ENCODE measurements at places on chromosomes 16 and 17.
A peak's percentile ranks its signal among the peaks of the same experiment; 100 is the strongest.

GRCh38 chr16:75000481-75001081 is 1.8 kb downstream of the ZNRF1 start:
- peaks cover 45% of the 10 kb centered on the region for H3K4me1 ChIP-seq
- H3K27ac ChIP-seq = peak overlapping the region; percentile 74
- H3K36me3 ChIP-seq = peaks cover 16% of the 10 kb centered on the region
- peak overlapping the region; percentile 87 for H3K4me3 ChIP-seq

DNA sequence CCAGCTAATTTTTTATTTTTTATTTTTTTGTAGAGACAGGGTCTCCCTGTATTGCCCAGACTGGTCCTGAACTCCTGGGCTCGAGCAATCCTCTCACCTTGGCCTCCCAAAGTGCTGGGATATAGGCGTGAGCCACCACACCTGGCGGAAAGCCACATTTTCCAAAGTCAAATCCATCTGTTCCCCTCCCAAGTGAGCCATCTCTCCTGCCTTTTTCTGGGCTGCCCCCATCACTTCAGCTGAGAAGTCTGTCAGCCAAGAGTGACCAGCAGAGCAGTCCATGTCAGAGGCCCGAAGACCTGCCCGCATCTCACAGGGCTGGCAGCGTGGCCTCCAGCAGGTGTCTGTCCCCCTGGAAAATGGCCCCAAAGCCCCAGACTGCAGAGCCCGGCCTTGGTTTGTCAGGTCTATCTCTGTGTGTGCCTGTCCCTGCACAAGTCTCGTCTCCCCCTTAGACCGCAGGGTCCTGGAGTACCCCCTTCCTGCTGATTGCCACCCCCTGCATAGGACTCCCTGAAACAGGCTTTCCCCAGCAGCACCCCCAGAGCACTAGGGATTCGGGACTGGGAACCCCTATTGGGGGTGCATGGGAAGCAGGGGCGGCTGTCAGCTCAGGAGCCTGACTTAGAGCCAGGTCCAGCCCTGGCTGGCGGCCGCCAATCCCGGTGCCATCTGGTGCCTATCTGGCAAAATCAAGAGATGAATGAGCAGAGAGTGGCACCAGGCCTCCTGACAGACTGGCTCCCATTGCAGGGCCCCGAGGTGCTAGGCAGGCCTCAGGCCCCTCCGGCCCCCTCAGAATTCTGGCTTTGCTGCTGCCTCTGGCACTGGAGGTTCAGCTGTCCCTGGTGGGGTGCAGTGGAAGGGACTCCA is 7.8 kb downstream of the TTYH2 start:
- H3K27me3 ChIP-seq = no peaks in the 10 kb centered on the region
- H3K4me1 ChIP-seq = peaks cover under 1% of the 10 kb centered on the region
- no peak overlapping the region for H3K27ac ChIP-seq
- DNase-seq = no peak
- no peak overlapping the region for H3K4me3 ChIP-seq

DNA sequence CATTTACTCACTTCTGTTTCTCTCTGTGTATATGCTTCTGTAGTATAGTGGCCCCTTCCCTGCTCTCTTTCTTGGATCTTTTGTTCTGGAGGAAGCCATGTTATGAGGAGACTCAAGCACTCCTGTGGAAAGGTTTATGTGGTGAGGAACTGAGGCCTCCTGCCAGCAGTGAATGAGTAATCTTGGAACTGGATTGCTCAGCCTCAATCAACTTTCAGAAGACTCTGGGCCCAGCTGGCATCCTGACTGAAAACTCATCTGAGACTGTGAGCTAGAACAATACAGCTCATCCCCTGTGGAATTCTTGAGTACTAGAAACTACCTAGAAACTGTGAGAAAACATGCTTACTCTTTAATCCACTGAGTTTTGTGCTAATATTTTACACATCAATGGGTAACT is 133.1 kb upstream of the ZKSCAN2 start:
- H3K4me1 ChIP-seq = peaks cover 2% of the 10 kb centered on the region
- H3K27ac ChIP-seq = no peak overlapping the region
- peak; percentile 16 for DNase-seq
- peaks cover 15% of the 10 kb centered on the region for H3K27me3 ChIP-seq
- no peak overlapping the region for H3K4me3 ChIP-seq

DNA sequence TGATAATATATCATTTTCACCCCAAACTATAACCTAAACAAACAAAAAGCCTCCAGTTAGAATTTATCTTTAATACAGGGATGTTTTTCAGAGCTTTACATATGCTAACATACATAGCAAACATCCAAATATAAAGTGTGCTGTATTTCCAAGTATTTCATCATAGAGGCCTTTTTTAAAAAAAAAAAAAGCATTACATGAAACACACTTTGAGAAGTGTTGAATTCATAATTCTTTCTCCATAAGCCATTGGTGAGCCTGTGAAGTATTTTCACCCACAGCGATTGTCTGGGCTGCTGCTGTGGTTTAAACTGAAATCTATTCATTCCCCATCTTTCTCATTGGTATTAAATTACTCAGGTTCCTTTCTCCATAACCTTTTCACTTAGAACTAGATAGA is 503.4 kb upstream of the CDH8 start:
- H3K4me3 ChIP-seq = no peak overlapping the region
- DNase-seq = no peak
- no peaks in the 10 kb centered on the region for H3K4me1 ChIP-seq
- H3K36me3 ChIP-seq = no peaks in the 10 kb centered on the region

GRCh38 chr16:23807028-23807427 is 28.8 kb upstream of the PRKCB start:
- no peak overlapping the region for H3K4me3 ChIP-seq
- no peaks in the 10 kb centered on the region for H3K27me3 ChIP-seq
- no peak overlapping the region for H3K27ac ChIP-seq
- no peak for DNase-seq
- H3K4me1 ChIP-seq = peaks cover 12% of the 10 kb centered on the region

DNA sequence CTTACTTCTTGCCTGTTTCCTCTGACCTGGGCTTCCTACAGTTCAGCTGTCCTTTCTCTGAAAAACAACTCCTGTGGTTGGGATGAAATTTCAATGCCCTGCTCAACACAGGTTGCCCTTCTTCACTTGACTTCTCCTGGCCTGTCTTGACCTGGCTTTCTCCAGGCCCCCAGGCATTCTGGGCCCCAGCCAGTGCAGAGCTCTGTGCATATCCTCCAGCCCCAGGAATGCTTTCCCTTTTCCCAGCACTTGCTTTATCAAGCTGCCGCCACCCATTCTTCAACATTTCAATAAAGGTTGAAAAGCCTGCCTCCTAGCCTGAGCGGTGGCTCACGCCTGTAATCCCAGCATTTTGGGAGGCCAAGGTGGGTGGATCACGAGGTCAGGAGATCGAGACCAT is 10.8 kb downstream of the ODAD4 start:
- DNase-seq = no peak
- no peaks in the 10 kb centered on the region for H3K4me1 ChIP-seq
- no peak overlapping the region for H3K27ac ChIP-seq
- no peak overlapping the region for H3K4me3 ChIP-seq
- H3K27me3 ChIP-seq = no peaks in the 10 kb centered on the region

GRCh38 chr17:56880133-56880532 is 33.7 kb downstream of the TRIM25 start:
- no peak overlapping the region for H3K27ac ChIP-seq
- H3K4me3 ChIP-seq = no peak overlapping the region
- peaks cover under 1% of the 10 kb centered on the region for H3K36me3 ChIP-seq
- H3K27me3 ChIP-seq = peaks cover 2% of the 10 kb centered on the region

- peaks cover 2% of the 10 kb centered on the region for H3K27me3 ChIP-seq
- H3K4me3 ChIP-seq = no peak overlapping the region
- H3K27ac ChIP-seq = no peak overlapping the region
- no peak for DNase-seq
- H3K4me1 ChIP-seq = no peaks in the 10 kb centered on the region
Observed at GRCh38 chr16:55072976-55073375, 142.3 kb downstream of the IRX5 start.

DNA sequence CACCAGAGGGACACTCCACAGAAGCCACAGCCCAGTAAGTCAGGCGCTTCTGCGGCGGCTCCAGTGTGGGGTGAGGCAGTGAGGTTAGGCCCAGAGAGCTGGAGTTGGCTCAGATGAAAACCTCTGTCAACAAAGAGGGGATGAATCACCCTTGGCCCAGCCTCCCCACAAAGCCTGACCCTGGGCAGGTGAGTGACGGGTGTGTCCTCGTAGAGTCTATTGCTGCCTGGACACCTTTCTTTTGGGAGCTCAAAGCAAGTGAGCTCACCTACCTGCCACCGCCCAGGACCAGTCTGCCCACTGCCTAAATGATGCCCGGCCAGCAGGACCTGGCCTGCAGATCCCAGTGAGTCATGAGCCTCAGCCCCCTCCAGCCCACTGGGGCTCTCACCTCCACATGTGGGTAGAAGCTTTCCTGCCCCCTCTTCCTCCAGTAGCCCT is 24.9 kb upstream of the DBNDD1 start:
- peaks cover 8% of the 10 kb centered on the region for H3K27me3 ChIP-seq
- H3K36me3 ChIP-seq = peaks cover 3% of the 10 kb centered on the region
- H3K4me3 ChIP-seq = no peak overlapping the region

- peaks cover 4% of the 10 kb centered on the region for H3K27me3 ChIP-seq
- no peak overlapping the region for H3K27ac ChIP-seq
- peaks cover 3% of the 10 kb centered on the region for H3K4me1 ChIP-seq
- DNase-seq = no peak
Observed at GRCh38 chr17:47995241-47995935, 24.5 kb downstream of the CDK5RAP3 start.

DNA sequence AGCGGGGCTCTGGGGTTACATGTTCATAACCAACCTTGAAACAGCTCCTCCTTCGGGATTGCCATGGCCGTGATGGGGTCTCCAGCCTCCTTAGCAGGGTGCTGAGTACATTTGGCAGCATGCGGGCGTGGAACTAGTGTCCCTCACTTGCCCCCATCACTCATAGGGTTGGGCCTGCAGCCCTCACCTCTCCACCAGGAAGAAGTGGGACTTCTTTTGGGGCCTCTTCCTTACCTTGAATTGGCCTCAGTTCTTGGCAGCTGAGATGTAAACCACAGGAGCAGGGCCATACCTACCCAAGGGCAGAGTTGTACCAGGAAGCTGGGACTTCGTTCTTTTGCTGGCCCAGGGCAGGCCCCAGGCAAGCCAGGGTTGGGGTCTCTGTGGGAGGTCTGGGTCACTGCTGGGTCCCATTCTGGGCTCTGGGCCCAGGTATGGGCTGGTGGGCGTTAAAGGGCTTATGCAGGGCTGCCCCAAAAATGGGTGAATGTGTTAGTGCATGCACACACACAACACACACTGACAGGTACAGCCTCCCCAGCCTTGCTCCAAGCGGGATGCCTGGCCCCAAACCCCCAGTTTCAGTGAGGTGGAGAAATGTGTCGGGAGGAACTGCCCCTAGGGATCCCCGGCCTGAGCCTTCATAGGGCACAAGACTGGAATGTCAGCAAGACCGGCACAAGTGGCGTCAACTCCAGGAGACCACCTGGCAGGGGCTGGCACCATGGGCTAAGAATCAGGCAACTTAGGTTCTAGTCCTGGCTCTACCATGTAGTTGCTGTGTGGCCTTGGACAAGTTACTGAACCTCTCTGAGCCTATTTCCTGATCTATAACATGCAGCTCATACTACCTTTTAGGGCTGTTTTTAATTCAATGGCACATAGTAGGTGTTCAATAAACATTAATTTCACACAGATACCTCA is 3.9 kb upstream of the KRT15 start:
- no peak overlapping the region for H3K27ac ChIP-seq
- H3K36me3 ChIP-seq = no peaks in the 10 kb centered on the region
- no peak for DNase-seq
- H3K27me3 ChIP-seq = peaks cover 14% of the 10 kb centered on the region
- H3K4me1 ChIP-seq = peaks cover 3% of the 10 kb centered on the region

DNA sequence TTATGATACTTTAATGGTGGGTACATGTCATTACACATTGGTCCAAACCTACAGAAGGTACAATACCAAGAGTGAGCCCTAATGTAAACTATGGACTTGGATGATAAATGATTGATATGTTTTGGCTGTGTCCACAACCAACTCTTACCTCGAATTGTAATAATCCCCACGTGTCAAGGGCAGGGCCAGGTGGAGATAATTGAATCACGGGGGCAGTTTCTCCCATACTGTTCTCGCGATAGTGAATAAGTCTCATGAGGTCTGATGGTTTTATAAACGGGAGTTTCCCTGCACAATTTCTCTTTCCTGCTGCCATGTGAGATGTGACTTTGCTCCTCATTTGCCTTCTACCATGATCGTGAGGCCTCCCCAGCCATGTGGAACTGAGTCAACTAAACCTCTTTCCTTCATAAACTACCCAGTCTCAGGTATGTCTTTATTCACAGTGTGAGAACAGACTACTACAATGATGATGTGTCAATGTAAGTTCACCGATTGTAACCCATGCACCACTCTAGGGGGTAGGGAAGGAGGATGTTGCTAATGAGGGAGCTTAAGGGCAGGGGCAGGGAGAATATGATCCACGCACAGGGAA is 7.0 kb upstream of the METTL22 start:
- no peak overlapping the region for H3K27ac ChIP-seq
- H3K27me3 ChIP-seq = peaks cover 18% of the 10 kb centered on the region
- H3K36me3 ChIP-seq = no peaks in the 10 kb centered on the region
- no peak for DNase-seq
- H3K4me1 ChIP-seq = no peaks in the 10 kb centered on the region
- H3K4me3 ChIP-seq = no peak overlapping the region

- peaks cover 16% of the 10 kb centered on the region for H3K27me3 ChIP-seq
- no peaks in the 10 kb centered on the region for H3K36me3 ChIP-seq
- no peak overlapping the region for H3K27ac ChIP-seq
- DNase-seq = no peak
- no peak overlapping the region for H3K4me3 ChIP-seq
Observed at GRCh38 chr17:7290685-7291084, 3.8 kb downstream of the YBX2 start.

- peaks cover 51% of the 10 kb centered on the region for H3K36me3 ChIP-seq
- no peak for DNase-seq
- no peak overlapping the region for H3K4me3 ChIP-seq
- H3K27ac ChIP-seq = no peak overlapping the region
Observed at GRCh38 chr16:56841233-56841632, 23.8 kb upstream of the SLC12A3 start.

GRCh38 chr17:21077281-21077680 is 34.5 kb upstream of the USP22 start:
- H3K27ac ChIP-seq = no peak overlapping the region
- DNase-seq = no peak
- H3K27me3 ChIP-seq = peaks cover 8% of the 10 kb centered on the region
- H3K4me1 ChIP-seq = no peaks in the 10 kb centered on the region
- H3K4me3 ChIP-seq = no peak overlapping the region

DNA sequence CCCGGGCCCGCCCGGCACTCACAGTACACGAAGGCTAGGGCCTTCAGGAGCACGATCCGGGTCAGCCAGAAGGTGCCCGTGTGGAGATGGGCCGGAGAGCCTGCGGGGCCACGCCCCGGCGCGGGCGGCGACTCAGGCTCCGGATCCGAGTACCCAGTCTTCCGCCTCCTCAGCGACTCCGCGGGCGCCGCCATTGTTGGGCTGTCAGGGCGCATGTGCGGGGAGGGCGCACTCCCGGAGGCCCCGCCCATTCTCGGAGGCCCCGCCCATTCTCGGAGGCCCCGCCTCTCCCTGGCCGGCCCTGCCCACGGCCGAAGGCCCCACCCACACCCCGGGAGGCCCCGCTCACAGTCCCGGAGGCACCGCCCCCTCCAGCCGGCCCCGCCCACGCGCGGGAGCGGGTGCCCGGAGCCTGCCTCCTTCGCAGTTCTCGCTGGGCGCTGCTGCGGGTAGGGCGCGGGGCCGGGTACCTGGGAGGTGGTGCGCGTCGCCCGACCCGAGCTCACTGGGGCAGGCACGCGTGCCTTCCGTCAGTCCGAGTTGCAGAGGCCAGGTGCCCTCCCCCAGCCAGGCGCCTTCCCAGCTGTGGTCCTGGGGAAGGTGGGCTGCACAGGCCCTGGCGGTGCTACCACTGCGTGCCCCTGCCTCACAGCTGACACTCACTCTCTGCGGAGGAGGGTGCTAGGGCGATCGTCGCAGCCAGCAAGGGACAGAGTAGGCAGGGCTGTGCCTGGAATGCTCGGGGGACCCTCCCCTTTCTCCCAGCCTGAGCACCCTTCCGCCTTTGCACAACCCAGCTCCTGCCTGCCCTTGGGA is at the start of gene LMF1:
LMF1 (minus strand) TSS at position 219 of the 816 bp plus-strand sequence; CDS start at position 215, 4 bp downstream.
- no peaks in the 10 kb centered on the region for H3K27me3 ChIP-seq
- peak; percentile 98 for DNase-seq
- H3K27ac ChIP-seq = peak within 1 kb of the TSS; percentile 78
- H3K36me3 ChIP-seq = peaks cover 23% of the 10 kb centered on the region
